CD4-positive, alpha-beta T cell treated with Interleukin-21 for 1 hour (primary cell): ENCODE measurements at places on chromosomes 7 and 10.
A peak's percentile ranks its signal among the peaks of the same experiment; 100 is the strongest.

DNA sequence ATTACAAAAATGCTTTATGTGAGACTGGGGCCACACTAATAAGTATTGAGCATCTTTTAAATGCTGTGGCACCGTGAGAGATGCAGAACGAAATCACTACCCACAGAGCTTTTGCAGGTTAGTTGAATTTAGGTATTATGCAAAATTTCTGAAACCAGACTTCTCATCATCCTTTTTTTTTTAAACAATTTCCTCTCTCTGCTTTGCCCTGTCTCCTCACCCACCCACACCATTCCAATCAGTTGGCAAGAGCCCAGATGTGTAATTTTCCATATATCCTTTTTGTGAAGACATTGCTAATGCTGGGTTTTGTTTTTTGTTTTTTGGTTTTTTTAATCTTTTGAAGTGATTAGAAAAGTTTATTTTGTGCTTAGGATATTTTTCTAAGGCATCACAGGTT lies 1.1 kb downstream of the YAE1 start:
- DNase-seq: no peak

GRCh38 chr7:6545398-6546126 lies 5.7 kb downstream of the GRID2IP start:
- DNase-seq: no peak

DNA sequence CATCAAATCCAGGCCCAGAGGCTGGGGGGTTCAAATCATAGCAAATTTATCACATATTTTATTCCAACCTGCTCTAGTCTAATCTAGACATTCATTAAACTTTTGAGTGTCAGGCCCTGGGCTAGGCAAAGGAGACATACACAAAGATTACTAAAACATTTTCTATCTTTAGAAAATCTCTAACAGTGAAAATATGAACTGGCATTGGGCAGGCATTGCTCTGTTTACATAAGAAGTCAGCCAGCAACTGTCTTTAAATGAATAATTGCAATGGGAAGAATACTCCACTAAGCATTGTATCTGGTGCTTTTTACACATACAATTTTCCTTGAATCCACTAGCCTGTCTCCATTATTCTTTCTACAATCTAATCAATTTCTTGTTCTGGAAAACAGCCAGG lies 222.5 kb upstream of the LRRN3 start:
- no peak for DNase-seq

DNA sequence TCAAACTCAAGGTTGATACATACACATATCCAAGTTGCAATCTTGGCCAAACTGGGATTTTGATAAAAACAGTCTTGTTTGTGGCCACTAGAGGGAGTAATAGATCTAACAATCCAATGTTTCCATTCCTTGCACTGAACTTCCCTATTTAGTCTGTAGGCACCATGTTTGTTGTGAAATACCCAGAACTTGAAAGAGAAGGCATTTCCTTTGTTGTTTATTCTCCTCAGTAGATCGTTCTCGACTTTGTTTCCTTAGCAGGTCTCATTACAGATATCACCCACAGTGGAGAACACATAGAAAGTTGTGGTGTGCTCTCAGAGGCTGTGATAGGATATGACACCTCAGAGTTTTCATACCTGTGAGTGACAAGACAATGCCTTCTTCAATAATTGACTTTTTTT lies 70.3 kb upstream of the MXI1 start:
- DNase-seq: peak; percentile 73

DNA sequence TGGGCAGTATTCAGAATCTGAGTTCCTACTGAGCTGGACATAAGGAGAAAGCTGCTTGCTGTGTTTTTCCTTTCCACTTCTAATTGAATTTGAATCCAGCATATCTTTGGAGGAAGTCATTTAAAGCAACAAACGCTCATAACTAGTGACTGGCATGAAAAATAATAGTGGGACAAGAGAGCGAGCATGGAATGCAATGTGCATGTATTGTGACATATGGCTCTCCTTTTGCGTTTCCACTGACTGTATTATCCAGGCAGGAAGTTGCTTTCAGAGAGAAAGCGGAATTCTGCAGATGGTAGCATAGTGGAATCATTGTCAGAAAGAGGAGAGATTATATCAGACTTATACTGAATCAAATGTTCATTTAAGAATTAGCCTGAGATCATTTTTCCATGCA lies 368.6 kb downstream of the REEP3 start:
- DNase-seq: no peak

- no peak for DNase-seq
Observed at GRCh38 chr10:96646301-96646700, 59.5 kb upstream of the TM9SF3 start.

- DNase-seq: no peak
Observed at GRCh38 chr10:69807696-69808095, 6.0 kb downstream of the COL13A1 start.

- DNase-seq: no peak
Observed at GRCh38 chr10:3287572-3288445, 115.2 kb upstream of the PITRM1 start.

DNA sequence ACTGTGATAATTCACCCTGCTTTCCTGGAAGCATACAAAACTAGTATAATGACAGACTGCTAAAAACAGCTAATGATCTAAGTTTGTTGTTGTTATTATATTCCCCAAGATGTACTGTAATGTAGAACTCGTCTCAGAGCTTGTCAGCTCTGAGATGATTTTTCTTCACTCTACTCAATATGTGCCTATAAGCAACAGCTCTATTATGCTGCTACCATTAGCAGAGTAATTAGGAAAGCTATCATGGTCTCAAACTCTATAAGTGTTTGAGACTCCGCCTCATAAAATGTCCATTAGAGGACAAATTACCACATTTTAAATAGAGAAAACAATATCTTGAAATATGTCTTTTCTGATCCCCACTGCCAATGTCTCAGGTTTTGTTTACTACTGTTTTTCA lies 476.5 kb upstream of the PCDH15 start:
- no peak for DNase-seq

GRCh38 chr7:97025983-97026714 lies 1.5 kb upstream of the DLX5 start:
- no peak for DNase-seq

DNA sequence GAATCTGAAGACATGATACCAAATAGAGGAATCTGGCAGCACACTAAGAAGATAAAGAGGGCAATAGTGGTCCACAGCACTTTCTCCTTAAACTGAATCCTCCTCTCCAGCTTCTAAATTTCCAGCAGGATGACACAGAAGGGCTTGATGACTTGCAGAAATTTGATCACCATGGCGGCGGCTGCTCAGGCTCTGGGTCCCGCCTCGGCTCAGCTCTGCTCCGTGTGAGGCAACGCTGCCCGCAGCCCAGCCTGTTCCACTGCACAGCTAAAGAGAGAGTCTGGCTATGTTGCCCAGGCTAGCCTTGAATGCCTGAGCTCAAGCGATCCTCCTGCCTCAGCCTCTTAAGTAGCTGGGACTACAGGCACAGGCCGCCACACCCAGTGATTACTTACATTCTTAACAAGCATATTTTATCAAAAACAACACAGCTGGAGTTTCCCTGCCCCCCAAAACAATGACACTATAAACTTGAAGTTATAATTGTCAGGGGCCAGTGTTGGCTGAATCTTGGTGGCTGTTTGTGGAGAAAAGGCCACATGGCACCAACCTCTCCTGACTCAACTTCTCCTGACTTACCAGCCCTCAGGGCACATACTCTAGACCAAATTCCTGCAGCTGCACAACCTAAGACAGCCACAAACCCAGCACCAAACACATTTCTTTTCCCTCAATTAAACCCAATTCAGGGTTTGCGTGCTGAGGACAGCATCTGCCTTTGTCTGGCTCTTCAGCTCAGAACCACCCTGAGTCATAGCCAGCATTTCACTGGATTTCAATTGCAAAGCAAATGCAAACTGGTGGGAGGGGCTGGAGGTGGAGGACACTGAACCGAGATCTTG lies 11.6 kb upstream of the TNPO3 start:
- no peak for DNase-seq

DNA sequence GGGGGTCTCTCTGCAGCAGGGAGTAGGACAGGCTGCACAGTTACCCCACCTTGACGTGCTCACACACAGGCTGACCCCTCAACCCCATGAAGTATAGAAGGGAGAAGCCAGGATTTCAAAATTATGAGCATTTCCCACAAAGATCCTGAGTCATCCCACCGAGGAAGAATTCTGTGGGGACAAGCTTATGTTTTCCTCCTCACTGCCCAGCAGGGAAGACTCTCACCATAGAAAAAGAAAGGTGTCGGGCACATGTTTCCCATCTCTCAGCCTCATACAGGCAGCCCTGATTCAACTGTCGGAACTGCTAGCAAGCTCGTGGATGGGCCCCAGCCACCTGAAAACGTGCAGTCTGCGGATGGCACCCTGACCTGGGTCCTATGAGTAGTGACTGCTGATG lies 499.7 kb upstream of the MKI67 start:
- DNase-seq: no peak

- DNase-seq: no peak
Observed at GRCh38 chr7:112162142-112162766, 43.9 kb downstream of the DOCK4 start.

- no peak for DNase-seq
Observed at GRCh38 chr10:131207176-131207575, 104.3 kb downstream of the TCERG1L start.

- DNase-seq: no peak
Observed at GRCh38 chr10:25047591-25048301, 31.3 kb downstream of the THNSL1 start.

DNA sequence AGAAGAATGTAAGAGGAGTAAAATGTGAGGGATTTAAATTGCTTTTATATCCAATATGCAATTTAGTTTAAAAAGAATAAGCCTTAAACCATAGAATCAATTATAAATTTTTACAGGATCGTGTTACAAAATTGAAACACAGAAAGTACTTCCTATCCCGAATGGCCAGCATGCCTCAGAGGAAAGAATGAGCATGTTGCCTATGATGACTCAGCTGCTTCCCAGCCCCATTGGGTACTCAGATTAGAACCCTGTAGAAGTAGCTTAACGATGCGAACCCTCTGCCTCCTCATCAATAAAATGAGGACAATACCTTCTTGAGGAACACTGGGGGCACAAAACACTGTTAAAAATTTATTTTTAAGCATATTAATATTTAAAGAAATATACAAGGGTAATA lies 113.4 kb upstream of the CDK1 start:
- DNase-seq: no peak

DNA sequence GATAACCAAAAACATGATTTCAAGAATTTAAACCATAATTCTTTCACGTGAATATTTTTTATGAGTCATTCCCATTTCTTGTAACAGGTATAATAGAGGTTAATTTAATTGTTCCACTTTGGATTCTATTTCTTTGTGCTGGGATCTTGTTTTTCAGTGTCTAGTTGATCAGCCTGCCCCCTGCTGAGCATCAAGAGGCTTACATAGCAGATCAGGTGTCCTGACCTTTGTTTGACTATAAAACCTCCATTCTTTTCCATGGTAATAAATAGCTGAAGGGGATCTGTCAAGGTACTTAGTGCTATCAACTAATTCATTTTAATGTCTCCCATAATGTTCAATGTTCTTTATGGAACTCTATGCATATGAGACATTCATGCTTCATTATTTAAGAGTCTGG lies 4.9 kb downstream of the COL17A1 start:
- DNase-seq: peak; percentile 33

- no peak for DNase-seq
Observed at GRCh38 chr7:20063644-20064043, 153.5 kb downstream of the MACC1 start.

DNA sequence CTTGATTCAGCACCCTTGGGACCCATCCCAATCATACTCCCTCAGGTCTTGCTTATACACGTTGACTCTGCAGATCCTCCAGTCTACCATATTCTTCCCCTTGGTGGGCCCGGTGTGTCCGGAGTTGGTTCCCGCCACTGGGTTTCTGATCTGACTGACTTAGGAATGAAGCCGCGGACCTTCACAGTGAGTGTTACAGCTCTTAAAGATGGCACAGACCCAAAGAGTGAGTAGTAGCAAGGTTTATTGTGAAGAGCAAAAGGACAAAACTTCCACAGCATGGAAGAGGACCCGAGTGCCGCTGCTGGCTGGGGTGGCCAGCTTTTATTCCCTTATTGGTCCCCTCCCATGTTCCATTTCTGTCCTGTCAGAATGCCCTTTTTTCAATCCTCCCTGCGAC lies 5.9 kb upstream of the GDF10 start:
- DNase-seq: no peak

DNA sequence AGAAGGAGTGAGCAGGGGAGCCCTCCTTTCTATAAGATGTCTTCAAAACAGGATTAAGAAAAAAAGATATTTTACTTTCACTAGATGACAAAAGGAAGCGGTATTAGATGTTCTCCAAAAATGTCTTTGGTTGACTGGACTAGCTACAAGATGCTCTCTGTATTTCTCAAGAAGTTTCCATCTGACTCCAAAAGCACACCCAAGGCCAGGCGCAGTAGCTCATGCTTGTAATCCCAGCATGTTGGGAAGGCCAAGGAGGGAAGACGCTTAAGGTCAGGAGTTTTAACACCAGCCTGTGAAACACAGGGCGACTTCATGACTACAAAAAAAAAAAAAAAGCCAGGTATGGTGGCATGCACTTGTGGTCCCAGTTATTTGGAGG lies 84.5 kb downstream of the PIP4K2A start:
- no peak for DNase-seq

GRCh38 chr7:16753932-16754855 lies 639 bp downstream of the TSPAN13 start:
- DNase-seq: no peak

- no peak for DNase-seq
Observed at GRCh38 chr10:21364196-21365114, 161.0 kb downstream of the SKIDA1 start.

GRCh38 chr7:132187869-132188789 lies 388.1 kb downstream of the PLXNA4 start:
- DNase-seq: no peak

DNA sequence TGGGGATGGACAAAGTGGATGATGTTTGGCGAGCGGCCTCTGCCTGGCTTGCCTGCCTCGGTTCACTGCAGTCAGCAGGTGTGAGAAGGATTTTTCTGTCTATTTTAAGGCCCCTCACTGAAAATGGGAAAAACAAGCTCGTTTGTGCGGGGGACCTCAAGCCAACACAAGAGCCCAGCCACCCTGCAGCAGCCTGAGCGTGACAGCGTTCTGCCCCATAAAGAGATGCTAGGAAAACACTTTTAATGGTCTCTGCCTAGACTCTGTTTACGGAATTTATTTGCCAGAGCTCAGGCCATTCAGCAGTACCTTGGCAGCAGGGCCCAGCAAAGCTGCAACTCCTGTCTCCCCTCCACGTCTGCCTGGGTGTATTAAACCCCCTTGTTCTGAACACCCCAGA lies 131.7 kb downstream of the GRK5 start:
- DNase-seq: no peak

DNA sequence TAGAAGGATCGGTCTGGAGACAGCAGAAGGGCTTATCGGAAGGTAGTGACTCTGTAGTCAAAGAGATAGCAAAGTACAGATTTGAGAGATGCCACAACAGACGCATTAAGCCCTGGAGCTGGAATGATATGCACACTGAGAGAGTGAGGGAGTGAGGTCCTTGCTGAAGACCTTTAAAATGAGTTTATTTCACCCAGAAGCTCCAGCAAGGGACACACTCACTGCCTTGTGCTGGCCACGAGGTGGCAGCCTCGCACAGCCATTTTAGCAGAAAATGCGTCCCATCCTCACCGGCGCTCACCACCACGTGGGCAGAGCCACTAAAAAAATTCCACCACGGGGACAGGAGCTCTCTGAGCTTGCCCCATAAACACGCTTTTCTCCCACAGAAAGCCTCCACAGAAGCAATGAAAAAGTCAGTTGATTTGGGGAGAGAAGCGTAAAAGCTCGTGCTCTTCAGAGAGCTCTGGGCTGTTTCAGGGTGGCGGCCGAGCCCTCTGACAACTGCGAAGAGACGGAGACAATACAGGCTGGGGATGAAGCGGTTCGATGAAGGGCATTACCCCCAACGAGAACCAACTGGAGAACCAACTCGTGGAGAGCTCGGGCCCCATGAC lies 163.0 kb upstream of the KLF14 start:
- peak; percentile 82 for DNase-seq
